ENCODE measurements at places on chromosomes 12 and 14. TPM values are rescaled to one million over a fixed set of nuclear protein-coding genes. Genes with fewer than 3 reads are reported as not detected.
A peak's percentile ranks its signal among the peaks of the same experiment; 100 is the strongest.

DNA sequence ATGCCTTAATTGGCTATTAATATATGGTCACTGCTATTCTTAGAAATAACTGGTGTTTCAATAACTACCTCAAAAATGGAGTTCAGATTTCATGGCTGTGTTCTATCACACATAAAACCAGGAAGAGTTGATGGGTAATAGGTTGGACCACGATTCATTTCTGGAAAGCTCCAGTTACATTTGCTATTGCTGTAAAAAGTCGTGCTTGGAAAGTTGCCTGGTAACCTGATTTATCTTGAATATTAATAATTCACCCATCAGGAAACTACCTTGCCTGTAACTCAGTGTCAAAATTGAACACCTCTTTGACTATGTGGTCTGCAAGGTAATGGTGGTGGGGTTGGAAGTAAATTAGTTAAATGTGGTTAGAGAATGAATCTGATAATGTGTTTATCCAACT, 104.7 kb upstream of the IFNG-AS1 start:
- no peak for DNase-seq

DNA sequence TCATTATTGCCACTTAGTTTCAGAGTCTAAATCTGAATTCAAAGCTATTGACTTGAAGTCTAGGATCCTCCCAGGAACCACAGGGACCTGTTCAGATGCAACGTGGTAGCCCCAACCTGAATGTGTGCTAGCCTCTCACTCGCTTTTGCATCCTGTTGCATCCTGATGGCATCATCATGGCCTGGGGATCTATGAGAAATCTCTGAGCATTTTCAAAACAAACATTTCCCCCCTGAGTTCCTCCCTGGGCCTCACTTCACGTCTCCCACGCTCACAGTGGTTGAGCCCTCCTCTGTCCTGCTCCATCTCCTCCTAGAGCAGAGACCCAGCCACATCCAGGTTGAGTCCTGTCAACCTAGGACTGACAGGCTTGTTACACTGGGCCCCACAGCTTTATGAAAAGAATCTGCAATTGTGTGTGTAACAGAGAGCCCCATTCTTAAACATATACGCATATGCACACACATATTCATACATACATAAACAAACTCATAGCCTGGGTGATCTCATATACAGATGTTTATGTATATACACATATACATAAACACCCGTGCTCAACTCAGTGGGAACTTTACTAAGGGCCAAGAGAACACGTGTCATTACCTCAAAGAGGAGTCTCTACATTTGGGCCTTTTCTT, 5.4 kb upstream of the KRT72 start:
- DNase-seq: no peak

DNA sequence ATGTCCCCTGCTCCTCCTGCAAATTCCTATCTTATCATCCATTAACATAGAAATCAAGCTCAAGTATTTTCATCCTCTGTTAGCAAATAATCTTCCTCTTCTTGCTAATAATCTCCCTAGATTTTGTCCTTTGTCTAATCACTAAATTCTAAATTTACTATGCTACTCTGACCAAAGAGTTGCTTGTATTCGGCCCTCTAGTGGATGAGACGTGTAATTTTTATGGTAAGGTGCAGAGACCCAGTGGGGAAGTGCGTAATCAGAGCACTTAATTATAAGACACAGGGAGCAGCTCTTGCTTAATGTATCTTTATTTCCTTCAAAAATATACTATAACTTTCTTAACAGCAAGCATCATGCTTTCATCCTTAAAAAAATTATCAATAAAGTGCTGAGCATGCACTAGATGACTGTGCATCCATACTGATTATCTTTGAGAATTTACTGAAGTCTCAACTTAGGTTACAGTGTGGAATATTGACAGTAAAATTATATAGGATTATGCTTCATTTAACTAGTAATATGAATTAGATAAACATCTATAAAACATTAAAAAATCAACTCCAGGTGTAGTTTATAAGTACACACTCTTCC, 212.6 kb downstream of the SLC16A7 start:
- DNase-seq: peak; percentile 39

- DNase-seq: no peak
Observed at GRCh38 chr12:128057586-128057985, 209.4 kb upstream of the TMEM132C start.

GRCh38 chr12:122067966-122068365, 10.6 kb upstream of the MLXIP start:
- DNase-seq: no peak

DNA sequence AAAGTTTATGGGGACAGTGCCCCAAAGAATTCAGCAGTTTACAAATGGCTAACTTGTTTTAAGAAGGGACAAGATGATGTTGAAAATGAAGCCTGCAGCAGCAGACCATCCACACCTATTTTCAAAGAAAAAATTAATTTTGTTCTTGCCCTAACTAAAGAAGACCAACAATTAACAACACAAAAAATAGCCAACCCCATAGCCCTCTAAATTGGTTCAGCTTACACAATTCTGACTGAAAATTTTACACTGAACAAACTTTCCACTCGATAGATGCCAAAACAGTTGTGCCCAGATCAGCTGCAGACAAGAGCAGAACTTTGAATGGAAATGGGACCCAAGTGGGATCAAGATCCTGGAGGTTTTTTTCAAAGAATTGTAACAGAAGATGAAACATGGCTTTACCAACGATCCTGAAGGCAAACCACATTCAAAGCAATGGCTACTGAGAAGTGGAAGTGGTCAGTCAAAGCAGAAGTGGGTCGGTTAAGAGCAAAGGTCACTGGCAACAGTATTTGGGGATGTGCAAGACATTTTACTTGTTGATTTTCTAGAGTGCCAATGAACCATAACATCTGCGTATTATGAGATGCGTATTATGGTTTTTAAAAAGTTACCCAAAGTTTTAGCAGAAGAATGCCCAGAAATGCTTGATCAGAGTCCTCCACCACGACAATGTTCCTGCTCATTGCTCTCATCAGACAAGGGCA, 30.0 kb downstream of the SLC39A9 start:
- DNase-seq: no peak

GRCh38 chr12:78696267-78696666, 168.3 kb upstream of the SYT1 start:
- DNase-seq: no peak

DNA sequence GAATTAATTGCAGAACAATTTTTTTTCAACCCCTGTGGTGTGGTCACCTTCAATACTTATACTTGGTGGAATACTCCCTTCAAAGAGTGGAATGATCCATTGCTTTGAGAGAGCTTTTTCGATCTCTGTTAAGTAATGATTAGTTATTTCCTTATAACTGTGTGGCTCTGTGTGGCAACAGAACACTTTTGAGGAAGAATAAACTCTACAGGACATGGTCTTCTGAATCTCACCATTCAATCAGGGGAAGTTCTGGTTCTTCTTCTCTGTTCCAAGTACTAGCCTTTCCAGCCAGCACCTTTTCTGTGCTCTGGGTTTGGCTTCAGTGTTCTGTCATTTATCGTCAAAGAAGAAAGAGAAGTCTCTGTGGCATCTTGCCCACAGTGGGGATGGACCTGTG, 369.2 kb downstream of the ZFP36L1 start:
- no peak for DNase-seq

DNA sequence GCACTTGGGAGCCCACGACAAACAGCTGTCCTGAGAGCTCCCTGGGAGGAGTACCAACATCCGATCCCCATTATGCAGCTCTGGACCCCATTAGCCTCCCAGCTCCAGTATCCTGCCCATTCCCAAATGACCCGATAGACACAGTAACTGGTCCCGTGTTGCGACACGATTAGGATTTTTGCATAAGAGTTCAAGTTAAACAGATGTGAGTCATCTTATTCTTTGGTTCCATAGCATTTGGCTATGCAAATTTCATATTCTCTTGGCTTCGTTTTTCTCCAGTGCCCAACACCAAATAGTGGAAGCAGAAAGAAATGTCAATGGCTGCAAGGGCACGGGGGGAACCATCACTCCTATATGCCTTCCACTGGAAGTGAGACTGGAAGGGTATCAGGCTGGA, 43.0 kb upstream of the LRRC10 start:
- DNase-seq: no peak

GRCh38 chr12:129762436-129762835, 141.4 kb downstream of the TMEM132D start:
- DNase-seq: no peak

GRCh38 chr14:50335389-50335788, 23.3 kb downstream of the DMAC2L start:
- no peak for DNase-seq

DNA sequence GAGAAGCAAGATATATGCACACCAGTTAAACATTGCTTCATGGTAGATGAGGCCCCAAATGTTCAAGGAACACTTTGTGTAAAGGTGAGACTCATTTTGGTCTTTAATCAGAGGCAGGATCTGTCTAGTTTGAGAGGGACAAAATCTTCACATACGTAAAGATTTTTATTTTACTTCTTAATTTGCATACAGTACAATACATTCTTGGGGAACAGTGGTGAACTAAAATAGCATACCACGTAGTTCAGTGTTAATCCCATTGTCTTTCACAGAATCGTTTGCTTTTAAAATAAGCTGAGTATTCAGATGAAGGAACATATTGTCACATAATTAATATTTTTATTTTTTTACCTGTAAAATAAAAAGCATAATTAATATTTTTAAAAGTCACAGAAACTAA, 43.3 kb downstream of the GPATCH2L start:
- DNase-seq: no peak

- DNase-seq: no peak
Observed at GRCh38 chr12:5577211-5577612, 145.3 kb downstream of the NTF3 start.

GRCh38 chr12:88420457-88420856, 159.8 kb downstream of the KITLG start:
- no peak for DNase-seq

DNA sequence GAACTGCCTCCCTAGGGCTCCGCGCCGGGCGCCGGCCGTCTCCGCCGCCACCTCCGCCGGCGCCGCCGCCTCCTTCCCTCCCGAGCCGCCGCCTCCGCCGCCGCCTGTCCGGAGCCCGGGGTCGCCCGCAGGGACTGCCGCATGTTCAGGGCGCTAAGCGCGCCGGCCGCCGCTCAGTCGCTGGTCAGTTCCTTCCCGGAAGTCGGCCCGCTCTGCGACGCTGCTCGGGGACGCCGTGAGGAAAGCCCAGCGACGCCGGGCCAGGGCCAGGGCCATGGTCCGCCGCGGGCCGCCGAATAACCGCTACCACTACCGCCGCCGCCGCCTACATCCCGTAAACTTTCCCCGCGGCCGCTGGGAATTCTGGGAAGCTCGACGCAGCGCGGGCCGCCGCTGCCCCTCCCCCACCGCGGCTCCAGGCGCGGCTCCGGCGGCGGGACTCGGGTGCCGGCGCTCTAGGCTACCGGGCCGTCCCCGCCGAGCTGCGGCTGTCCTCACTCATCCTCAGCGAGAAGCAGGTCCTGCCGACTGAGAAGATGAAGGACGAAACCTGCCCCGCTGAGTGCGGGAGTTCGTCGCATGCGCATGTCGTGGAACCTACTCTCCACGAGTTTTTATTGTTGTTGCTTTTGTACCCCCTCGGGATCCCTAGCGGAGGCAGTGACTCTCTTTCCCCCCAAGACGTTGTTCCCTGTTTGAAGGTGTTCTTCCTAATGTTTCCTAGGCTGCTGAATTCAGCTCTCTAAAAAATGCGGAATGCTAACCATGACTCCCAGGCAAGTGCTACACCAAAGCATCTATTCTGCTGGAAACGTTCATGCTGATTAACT, at the start of gene SAV1:
Gene SAV1 (minus strand): TSS at position 311 of the 830 bp plus-strand sequence. CDS start 339 bp downstream, outside the sequence.
- DNase-seq: peak; percentile 17

DNA sequence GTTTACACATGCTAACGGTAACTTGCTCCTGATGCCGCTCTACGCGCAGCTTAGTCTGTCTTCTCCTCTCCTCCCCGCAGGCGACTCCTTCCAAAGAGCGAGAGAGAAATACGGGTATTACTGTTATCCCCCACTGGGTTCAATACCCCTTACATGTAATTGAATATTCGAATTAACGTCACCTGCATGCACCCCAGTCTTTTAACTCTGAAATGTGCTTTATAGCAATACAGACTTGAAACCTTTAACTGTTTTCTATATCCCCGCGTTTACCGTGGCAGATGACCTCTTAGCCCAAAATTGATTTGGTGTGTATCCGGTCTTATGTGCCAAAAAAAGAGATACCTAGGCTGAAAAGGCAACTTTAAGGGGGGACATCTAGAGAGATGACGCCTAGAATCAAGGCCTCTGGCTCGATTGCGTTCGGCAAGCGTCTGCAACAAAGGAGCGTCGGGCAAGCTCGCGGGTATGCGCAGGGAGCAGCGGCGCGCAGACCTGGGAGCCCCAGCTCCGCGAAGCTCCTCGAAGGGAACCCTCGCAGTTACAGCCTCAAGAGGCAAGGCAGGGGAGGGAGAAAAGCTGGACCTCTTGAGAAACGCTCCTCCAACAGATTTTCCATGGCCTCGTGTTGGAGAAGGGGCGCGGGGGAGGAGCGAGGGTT, 6.8 kb upstream of the FOXG1 start:
- DNase-seq: no peak

DNA sequence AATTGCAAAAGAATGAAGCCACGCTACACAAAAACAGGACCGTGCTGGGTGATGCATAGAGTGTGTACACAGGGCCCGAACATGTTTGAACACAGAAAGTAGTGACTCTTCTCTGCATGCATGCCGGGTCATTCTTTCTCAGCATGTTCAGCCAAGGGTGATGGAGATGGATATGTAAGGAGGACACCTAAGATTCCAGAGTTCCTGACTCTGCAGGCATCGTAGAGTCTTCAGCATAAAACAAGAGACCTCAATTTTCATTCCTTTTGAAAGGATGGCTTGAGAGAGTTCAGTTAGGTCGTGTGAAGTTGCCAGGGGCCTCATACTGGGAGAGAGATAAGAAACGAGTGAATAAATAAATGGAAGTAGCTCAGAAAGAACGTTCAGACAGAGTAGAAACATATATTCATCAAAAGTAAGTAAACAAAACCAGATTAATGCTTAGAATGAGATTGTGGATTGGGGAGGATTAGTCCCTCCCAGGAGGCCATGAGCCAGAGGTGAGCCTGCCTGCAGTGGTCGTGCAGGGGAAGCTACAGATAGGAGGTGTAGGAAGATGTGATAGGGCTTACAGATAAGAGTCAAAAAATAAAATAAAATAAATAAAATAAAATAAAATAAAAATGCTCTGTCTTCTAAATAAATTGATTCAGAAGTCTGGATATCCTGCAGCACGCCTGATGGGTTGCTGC, 27.6 kb upstream of the SEL1L start:
- DNase-seq: no peak

GRCh38 chr12:79019672-79020071, 155.1 kb downstream of the SYT1 start:
- DNase-seq: no peak

GRCh38 chr12:2697057-2697800, 97.5 kb upstream of the FKBP4 start:
- DNase-seq: no peak

GRCh38 chr14:93017301-93017797, 94.4 kb downstream of the CHGA start:
- no peak for DNase-seq

EPYC gene
- not detected for total RNA-seq

GZMH gene
- 0.86 TPM for total RNA-seq

VWF gene
- 1.3 TPM for total RNA-seq

SLC8B1 gene
- 77.8 TPM for total RNA-seq

KRT80 gene
- not detected for total RNA-seq

BHLHE41 gene
- not detected for total RNA-seq

SIRT4 gene
- total RNA-seq: 0.79 TPM

TMEM119 gene
- total RNA-seq: 5.9 TPM

DCN gene
- not detected for total RNA-seq

KRT71 gene
- total RNA-seq: not detected

Measured in CD4-positive, CD25-positive, alpha-beta regulatory T cell (primary cell).